GM19239 (cell line): ENCODE measurements at places on chromosomes 16 and 17.

- no peak for DNase-seq
These were observed 99.6 kb downstream of the ADCY9 start for GRCh38 chr16:4016658-4017057.

DNA sequence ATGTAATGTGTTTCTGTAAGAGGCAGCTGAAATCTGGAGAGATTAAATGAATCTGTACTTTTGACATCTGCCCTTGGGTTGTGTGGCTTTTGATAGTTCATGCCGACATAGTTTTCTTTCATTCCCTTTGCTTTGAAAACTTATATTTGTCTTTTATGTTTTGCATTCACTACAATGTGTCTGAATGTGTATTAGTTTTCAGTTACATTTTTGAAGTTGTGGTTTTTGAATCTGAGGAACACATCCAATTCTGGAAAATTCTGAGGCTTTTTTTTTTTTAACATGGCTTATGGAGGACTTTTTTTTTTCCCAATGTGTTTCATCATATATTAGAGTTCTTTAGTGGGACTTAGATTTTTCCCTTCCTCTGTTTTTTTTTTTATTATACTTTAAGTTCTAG lies 683.7 kb upstream of the SOX9 start:
- no peak for DNase-seq

DNA sequence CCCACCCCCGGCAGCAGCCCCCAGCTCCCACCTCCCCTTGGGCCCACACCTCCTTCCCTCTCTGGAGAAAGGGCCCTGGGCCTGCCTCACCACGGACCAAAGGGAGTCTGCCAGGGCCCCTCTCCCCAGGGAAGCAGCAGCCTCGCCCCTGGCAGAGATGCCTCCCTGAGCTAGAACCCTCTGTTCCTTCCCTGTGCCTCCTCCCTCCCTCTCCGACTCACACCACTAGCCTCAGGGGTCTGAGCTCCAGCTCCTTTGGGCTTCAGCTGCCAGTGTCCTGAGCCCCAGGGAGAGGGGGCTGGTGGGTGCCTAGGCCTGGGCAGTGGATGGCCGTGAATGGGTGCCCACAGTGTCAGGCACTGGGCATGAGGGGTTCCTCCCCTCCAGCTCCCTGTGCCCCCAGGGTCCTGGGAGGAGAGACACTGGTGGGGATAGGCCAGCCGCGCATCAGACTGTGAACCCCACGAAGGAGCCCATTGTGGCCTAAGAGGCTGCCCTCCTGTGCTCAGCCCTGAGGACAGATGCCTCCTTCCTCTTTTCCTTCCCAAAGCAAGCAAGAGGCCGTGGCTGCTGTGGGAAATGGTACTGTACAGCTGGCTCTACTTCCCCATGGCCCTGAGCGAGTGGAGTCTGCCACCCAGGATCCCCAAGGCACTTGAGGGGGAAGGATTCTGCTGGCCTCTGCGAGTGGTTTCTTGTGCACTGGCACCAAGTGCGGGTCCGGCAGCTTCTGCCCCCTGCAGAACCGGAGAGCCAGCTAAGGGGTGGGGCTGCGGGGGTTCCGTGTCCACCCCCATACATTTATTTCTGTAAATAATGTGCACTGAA lies 20.7 kb downstream of the MMP15 start:
- DNase-seq, result no peak

DNA sequence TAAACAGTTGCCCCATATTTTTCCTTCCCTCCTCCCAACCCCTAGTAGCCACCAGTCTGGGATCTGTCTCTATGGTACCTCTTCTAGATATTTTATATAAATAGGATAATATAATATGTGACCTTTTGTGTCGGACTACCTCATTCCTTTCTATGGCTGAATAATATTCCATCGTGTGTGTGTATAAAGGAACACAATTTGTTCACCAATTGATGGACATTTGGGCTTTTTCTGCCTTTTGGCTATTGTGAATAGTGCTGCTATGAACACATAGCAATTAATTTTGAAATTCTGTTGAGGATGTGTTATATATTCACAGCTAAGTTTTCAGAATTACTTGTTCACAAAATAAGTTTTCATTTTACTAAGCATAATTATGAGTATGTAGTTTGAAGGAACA lies 2.5 kb downstream of the NFATC3 start:
- DNase-seq, result no peak

- no peak for DNase-seq
These were observed 120.9 kb upstream of the CDC42EP4 start for GRCh38 chr17:73432624-73433190.

DNA sequence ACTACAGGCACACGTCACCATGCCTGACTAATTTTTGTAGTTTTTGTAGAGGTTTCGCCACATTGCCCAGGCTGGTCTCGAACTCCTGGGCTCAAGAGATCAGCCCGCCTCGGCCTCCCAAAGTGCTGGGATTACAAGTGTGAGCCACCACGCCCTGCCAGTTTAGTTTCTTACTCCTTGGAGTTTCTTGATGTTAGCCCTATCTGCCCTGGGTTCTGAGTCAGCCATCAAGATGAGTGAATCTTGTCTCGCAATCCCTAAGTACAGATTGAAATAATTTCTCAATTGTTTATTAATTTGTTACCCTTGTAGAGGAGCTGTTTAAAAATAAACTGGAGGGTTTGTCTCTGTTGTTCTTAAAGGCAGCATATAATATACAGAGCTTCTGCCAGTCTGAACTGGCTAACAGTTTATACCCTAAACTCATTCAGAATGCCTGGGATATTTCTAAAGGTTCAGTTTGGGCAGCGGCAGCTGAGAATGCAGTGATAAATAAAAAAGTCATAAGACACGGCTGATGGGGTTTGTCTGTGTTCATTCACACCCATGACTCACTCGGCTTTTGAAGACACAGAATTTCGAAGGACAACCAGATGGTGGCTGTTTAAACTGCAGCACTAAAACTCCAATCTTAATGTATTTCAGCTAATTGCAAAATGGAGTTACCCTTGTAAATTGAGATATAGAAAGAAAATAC lies 39.6 kb downstream of the GPRC5B start:
- DNase-seq, result no peak

DNA sequence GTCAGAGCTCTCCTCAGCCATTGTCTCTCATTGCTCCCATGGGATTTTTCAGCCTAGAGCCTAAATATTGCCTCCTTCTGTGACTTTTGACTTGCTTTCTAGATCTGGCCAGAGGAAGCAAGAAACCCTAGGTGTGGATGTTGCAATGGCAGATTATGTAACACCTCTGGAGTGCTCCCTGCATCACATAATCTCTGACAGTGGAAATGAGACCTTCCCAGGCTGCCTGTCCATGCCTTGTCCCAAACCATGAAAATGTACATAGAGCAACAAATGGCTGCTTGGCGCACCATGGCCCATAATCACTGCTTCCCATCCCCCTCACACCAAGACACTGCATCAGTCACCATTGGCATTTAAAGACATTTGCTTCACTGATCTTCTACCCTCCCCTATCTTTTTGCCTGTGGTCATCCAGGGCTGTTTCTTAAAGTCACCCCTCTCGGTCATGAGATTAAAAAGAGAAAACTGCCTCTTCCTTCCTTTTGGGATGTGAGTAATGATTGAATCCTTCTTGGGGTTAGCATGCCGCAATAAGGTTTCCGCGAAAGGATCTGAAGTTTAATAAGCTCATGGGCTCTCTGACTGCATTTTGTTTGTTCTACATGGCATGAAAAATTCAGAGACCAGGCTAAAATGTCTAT lies 34.2 kb upstream of the CCL2 start:
- DNase-seq, result no peak

- no peak for DNase-seq
These were observed 7.8 kb downstream of the GABARAPL2 start for GRCh38 chr16:75573955-75574354.

DNA sequence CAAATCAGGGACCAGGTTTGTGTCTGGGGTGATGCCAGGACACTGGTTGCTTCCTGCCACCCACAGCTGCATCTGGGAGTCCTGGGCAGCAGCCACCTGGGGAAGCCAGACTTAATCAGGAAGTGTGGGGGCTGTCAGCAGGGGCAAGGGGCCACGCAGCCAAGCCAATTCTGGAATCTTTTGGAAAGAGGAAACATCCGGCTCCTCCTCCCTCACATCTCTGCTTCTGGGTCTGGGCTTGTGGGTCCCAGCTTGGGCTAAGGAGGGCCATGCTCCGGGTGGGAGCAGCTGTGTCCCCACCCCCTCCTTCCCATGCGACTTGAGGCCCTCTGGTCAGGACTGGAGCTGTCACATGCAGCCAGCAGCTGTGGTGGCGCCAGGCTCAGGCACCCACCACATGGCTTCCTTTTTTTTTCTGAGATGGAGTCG lies 37.0 kb upstream of the CCDC182 start:
- no peak for DNase-seq

DNA sequence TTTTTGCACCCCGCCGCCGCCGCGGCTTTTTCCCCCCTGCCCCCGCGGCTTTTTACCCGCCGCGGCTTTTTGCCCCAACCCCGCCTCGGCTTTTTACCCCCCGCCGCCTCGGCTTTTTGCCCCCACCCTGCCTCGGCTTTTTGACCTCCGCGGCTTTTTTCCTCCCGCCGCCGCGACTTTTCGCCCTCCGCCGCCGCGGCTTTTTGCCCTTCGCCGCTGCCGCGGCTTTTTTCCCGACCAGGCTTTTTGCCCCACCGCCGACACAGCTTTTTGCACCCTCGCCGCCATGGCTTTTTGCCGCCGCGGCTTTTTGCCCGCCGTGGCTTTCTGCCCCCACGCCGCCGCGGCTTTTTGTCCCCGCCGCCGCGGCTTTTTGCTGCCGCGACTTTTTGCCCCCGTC lies 137.0 kb upstream of the TP53TG3D start:
- DNase-seq, result no peak

- DNase-seq, result no peak
These were observed 188.5 kb upstream of the C17orf78 start for GRCh38 chr17:37187262-37187661.

GRCh38 chr16:6113749-6114148 lies 1016.2 kb upstream of the EEF2KMT start:
- DNase-seq, result no peak

DNA sequence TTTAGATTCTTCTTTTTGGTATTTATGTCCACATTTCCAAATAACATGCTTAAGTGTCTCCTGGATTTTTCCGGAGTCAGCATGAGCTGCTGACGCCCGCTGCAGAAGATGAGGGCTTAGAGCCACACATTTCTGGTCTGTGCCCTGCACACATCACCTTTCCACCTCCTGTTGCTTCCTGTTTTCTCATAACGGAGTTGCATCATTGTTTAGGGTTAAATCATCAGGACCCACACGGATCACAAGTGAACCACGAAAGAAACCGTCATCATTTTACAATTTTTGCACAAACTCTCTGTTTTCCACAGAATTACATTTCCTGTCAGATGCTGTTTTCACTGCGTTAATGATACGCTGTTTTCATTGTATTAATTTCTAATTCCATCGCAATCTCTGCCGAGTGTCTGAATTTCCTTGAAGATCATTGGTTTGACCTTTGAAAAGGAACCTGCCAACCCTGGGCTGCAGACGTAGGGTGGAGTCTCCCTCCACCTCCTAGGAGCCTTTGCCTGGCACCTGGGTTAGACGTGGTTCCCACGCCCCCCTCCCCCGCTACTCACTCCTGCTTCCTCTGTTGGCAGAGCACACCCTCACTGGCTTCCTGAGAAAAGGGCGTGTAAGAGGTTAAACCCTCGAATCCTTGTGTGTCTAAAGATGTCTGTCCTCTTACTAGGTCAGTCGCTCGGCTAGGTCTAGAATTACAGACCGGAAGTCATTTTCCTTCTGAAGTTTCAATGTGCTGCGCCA lies 68.2 kb downstream of the RNF213 start:
- no peak for DNase-seq

DNA sequence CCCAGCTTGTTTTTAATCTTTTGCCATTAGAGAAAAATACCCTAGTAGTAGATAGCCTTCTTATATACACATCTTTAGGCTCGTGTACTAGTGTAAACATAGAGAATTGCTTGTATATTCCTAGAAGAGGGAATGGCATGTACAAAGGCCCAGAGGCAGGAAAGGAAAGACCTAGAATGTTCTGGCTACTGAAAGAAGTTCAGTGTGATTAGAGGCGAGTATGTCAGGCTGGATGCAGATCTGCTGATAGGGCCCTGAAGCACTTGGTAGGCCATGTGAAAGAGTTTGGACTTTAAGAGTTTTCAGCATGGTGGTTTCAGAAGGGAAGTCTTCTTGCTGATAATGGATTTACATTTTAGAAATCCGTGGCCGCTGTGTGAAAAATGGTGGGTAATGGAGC lies 17.4 kb downstream of the CTCF start:
- no peak for DNase-seq

GRCh38 chr17:2215616-2216364 lies 87.8 kb downstream of the SMG6 start:
- peak; percentile 65 for DNase-seq

DNA sequence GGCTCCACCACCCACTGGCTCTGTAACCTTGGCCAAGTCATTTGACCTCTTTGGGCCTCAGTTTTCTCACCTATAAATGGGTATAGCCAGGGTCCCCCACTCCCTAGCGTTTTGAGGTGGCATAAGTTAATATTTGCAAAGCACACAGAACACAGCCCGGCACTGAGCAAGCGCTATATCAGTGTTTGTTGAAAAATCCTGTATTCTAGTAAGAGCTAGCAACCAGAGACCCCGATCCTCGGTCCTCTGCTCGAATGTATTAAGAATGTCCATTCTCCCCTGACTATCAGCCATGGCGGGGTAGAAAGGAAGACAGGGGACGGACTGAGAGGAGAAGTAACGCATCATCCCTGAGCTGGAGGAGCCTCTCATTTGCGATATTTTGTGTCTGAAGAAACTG lies 131.2 kb downstream of the IRF8 start:
- no peak for DNase-seq

GRCh38 chr17:29076722-29077121 lies 33.8 kb downstream of the PIPOX start:
- DNase-seq, result no peak

GRCh38 chr17:74011966-74012365 lies 191.5 kb upstream of the RPL38 start:
- DNase-seq, result no peak

GRCh38 chr17:79646721-79647455 lies 36.0 kb upstream of the RBFOX3 start:
- no peak for DNase-seq

DNA sequence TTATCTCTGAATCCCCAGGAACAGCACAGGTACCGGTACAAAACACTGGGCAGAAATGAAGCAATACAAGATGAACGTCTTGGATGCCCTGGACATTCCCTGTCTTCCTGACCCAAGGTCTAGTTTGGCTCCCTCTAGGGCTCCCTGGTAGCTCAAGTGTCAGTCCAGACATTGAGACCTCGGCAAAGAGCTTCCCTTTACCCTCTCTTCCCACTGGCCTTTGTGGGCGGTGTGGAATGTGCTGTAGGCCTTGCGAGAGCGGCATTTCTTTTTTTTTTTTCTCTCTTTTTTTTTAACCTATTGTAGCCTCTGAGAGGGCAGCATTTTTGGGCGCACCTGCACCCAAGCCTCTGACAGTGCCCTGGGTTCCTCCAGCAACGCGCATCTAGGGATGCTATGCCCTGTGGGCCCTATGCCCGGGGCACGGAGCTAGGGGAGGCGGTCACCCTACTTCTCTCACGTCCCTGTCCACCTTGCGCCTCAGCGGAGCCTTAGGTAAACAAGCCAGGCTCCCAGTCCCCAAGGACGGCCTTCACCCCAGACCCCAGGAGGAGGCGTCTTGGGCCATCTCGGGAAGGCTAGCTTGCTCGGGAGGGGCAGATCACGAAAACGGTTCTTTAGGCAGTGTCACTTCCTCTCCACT lies 1.2 kb upstream of the NFATC3 start:
- no peak for DNase-seq
